ENCODE measurements at places on chromosomes 6 and 20.

DNA sequence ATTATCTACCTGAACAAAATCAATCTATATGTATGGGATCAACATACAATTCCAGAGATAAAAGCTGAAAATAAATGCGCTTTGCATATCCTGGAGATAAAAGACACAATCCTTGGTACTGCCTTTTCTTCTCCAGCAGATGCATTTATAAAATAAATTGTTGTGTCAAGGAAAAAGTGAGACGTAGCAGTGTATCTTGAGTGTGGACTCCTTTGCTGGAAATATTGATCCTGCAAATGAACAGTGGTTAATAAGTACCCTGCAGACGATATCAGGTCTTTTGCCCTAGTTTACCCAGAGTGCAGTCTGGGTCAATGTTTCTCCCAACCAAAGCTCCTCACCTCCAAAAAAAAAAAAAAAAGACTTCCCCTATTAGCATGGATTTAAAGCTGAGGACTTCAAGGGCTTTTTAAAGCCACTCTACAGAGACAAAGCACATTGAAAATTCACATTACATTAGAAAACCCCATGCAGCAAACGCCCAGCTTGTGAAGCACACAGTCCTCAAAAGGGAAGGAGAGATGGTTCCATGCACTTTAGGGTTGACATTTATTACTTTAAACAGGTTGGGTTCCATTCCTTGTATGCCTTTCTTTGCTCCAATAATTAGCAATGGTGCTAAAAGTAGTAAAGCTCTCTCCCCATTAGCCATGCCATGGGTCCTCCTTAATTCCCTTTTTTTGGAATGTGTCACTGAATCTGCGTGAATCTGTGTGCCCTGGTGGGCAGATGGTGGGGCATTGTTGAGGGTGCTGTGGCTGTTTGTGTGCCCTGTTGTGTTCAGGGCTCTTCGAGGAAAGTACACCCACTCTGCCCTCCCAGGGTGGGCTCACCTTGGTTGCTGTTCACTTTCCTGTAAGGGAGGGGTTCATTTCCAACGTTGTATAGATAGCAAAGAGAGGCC is 21.1 kb downstream of the FOXA2 start:
- DNase-seq, result no peak

GRCh38 chr20:46621492-46621891 is 29.8 kb downstream of the SLC13A3 start:
- DNase-seq, result no peak

DNA sequence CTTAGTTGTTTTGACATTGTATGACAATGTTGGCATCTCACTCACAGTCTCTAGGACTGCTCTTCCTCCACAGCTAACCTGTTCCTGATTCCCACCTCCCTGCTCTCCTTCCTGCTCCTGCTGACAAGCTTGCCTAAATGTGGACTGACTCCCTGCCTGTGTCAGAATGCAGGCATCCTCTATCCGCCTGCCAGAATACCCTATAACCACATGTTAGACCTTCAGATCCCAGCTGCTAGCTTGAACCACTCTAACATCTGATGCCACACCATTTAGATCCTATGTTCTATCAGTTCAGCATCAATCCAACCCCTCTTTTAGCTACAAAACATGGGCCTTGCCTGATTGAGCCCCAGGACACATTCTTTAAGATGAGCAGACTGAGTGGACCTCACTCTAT is 12.2 kb downstream of the FILIP1 start:
- DNase-seq, result no peak

GRCh38 chr20:39399463-39399862 is 437.3 kb downstream of the DHX35 start:
- no peak for DNase-seq

DNA sequence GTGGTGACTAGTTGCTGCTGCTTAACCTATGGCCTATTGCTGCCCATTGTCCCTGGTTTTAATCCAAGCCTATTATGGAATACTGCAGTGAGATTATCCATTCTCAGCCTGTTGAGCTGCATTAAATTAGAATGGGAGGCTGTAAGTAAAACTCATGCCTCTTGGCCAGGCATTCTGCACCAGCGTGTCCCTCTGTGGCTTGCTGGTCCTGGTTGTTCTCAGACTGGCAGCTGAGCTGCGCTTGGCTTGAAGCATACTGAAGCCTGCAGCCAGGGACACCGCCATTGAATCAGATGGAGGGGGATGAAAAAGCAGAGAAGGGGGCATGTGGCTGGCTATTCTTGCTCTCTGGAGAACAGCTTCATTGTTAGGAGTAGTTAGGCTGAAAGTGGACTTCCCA is 15.6 kb downstream of the LRRN4 start:
- no peak for DNase-seq

DNA sequence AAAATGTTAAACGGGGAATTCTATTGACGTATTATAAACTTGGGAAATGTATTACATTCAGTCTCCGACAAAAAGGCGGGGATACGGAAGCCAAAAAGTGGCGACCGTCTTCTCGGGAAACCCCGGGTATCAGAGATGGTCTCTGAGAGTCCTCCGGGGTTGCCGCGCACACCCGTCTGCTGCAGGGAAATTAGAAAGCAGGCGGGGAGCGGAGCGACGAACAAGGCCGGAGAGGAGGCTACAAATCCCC is 1.5 kb downstream of the SALL4 start:
- DNase-seq, result peak; percentile 8

- no peak for DNase-seq
Measured at GRCh38 chr6:155493694-155494143, 38.1 kb upstream of the NOX3 start.

- no peak for DNase-seq
Measured at GRCh38 chr6:11111769-11112437, 378 bp upstream of the ERVFRD-1 start.
